ENCODE measurements at places on chromosomes 7 and 10. TPM values are rescaled to one million over a fixed set of nuclear protein-coding genes. Genes with fewer than 3 reads are reported as not detected.

CLDN4 gene
- total RNA-seq: 2.7 TPM

ANKRD1 gene
- 169 TPM for total RNA-seq

PLAU gene
- 53.0 TPM for total RNA-seq

NRAP gene
- not detected for total RNA-seq

RTKN2 gene
- 1.1 TPM for total RNA-seq

ZNF138 gene
- total RNA-seq: 6.5 TPM

BMS1 gene
- total RNA-seq: 15.8 TPM

RAB19 gene
- not detected for total RNA-seq

ELMO1 gene
- total RNA-seq: 0.28 TPM

OR9A2 gene
- total RNA-seq: not detected

ARF5 gene
- 122 TPM for total RNA-seq

MRPS16 gene
- total RNA-seq: 56.4 TPM

CYP2C18 gene
- total RNA-seq: not detected

TMEM196 gene
- total RNA-seq: not detected

LGI1 gene
- total RNA-seq: not detected

SPACDR gene
- total RNA-seq: 1.7 TPM

TMEM225B gene
- 0.85 TPM for total RNA-seq

PRF1 gene
- not detected for total RNA-seq

C1QL3 gene
- not detected for total RNA-seq

SPDYE6 gene
- total RNA-seq: not detected

PAPOLB gene
- total RNA-seq: 0.19 TPM

C10orf105 gene
- total RNA-seq: not detected

SVOPL gene
- not detected for total RNA-seq

GPR26 gene
- total RNA-seq: not detected

ATG9B gene
- total RNA-seq: 2.0 TPM

NUTM2E gene
- total RNA-seq: under 0.01 TPM

IDI2 gene
- not detected for total RNA-seq

CDH23 gene
- total RNA-seq: under 0.01 TPM

SCIN gene
- 0.56 TPM for total RNA-seq

ZNF37A gene
- 17.5 TPM for total RNA-seq

ADAMTS14 gene
- 4.2 TPM for total RNA-seq

ADGRA1 gene
- not detected for total RNA-seq

ENKUR gene
- under 0.01 TPM for total RNA-seq

GRB10 gene
- 60.4 TPM for total RNA-seq

BBS9 gene
- total RNA-seq: 30.4 TPM

STMP1 gene
- 18.6 TPM for total RNA-seq

Measured in regular cardiac myocyte (primary cell).